Forelimb muscle (tissue), 1 donor: ENCODE measurements at places on chromosomes 5 and 9. TPM values are rescaled to one million over a fixed set of nuclear protein-coding genes. Genes with fewer than 3 reads are reported as not detected.

Gene MZB1
- 0.52 TPM for polyA plus RNA-seq

Gene CAVIN4
- 276 TPM for polyA plus RNA-seq

Gene LAMC3
- 1.9 TPM for polyA plus RNA-seq

DNA sequence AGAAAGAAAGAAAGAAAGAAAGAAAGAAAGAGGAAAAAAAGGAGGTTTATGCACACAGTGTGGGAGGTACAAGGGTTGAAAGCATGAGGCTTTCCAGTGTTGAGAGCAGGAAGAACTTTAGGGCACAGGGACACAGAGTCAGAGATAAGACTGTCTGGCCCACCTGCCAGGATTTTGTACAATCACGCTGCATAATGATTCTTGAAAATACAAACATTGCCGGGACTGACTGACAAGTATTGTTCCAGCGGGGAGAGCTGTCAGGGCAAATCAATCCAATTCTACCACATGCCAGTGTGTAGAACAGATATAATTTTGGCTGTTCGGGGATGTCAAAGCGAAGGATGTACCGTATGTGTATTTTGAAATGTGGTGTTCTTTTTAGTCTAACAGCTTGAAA, 254.7 kb downstream of the NTRK2 start:
- no peak for DNase-seq

DNA sequence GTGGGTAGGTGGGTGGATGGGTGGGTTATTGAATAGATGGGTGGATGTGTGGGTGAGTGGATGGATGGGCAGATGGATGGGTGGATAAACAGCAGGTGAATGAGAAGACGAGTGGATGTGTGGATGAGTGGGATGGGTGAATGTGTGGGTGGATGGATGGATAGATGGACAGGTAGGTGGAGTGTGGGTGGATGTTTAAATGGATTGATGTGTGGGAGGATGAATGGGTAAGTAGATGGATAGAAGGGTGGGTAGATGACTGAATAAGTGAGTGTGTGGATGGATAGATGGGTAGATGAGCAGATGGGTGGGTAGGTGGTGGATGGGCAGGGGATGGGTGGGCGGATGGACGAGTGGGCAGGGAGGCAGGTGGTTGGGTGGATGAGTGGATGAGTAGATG, 397.6 kb upstream of the IRX4 start:
- no peak for DNase-seq

DNA sequence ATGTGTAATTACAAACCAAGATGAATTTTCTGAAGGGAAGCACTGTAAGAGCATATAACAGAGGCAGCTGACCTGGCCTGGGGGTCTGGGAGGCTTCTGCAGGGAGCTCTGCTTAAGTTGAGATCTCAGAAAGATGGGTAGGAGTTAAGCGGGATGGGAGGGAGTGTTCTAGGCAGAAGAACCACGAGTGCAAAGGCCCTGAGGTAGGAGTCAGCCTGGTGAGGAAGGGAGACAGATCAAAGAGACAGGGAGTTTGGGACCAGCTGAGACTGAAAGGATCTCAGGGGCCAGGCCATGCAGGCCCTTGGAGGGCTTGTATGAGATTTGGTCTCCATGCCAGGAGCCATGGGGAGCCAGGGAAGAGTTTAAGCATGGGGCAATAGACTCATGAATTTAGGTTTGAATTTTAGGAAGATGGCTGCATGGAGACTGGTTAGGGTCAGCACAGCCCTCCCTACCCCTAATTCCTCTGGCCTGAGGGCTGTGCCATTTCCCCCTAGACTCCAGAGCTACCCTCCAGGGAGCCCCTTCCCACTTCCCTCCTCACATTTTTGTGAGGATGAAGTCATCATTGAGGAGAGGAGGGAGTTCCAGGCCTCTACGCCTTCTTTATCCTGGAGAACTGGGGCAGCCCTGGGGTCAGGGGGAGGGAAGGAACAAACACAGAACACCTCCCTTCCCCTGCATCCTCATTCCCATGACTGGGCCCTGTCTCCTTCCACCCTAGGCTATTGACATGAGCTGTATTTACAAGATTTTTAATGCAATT, 4.8 kb upstream of the ARAP3 start:
- DNase-seq = no peak

- no peak for DNase-seq
Measured at GRCh38 chr5:116229131-116229689, 144.4 kb downstream of the COMMD10 start.

DNA sequence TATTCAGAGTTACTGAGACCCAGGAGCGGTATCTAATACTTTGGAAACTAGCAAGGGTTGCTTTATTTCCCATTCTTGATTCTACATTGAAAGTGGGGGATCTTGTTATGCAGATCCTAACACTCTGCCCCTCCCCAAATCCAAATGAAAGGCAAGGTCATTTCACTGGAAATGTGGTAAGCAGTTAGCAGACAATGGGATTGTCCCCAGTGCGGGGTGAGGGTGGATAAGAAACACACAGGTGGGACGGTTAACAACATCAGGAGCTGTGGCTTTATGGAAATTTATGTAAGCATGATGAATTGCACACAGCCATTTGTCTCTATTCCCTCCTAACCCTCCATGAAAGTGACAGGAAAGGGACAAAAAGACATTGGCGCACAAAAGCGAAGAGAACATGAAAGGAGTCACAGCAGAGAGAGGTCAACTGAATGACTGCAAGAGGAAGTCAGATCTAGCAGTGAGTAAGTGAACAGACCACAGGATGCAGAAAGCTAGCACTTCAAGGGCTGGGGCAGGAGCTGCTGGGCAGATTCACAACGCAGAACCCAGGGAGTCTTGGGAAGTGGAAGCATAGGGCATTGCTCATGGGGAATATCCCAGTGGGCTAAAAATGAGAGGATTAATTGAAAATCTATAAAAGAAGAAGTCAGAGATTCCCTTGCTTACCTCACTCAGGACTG, 184.4 kb downstream of the HSD17B3 start:
- no peak for DNase-seq

DNA sequence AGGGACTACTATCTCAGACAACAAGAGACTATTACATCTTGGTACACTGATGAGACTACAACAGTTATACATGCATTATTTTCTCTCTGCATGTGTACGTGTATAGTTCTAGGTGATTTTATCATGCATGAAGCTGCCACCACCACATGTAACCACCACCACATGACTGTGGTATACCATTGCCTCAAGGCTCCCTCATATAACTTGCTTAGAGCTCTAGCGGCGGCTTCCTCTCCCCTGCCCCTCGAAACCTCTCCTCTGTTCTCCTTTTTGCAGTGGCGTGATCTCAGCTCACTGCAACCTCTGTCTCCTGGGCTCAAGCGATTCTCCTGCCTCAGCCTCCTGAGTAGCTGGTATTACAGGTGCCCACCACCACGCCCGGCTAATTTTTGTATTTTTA, 162.3 kb downstream of the AOPEP start:
- no peak for DNase-seq

- DNase-seq = no peak
Measured at GRCh38 chr5:76257897-76258296, 145.2 kb upstream of the IQGAP2 start.
